ENCODE measurements at places on chromosomes 3 and 15. TPM values are rescaled to one million over a fixed set of nuclear protein-coding genes. Genes with fewer than 3 reads are reported as not detected.

- no peak overlapping the region for H3K4me3 ChIP-seq
- no peaks in the 10 kb centered on the region for H3K27me3 ChIP-seq
- no peaks in the 10 kb centered on the region for H3K36me3 ChIP-seq
- no peaks in the 10 kb centered on the region for H3K4me1 ChIP-seq
These were observed 346.2 kb upstream of the ZNF717 start for GRCh38 chr3:76131396-76132153.

DNA sequence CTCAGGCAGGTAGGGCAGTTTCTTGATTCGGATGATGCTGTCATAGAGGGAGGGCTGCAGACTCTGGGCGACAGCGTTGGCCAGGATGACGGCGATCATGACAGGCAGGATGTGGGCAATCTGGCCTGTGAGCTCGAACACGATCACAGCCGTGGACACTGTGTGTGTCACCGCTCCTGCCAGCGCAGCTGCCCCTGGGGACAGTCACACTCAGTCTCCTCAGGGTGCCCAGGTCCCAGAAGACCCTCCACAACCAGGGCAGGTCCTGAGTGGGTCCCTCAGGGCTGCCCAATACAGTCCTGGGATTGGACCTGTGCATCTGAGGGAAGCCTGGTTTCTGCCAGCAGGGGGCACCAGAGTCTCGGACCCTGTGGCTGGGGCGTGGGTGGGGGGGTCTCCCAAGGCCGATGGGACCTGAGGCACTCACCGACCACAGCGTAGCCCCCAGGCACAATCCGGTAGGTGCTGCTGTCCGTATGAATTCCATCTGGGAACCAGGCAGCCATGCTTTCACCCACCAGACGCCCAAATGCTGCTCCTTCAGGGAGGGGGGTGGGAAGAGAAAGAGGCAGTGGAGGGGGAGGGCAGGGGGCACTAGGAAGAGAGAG is 7.2 kb downstream of the CLCN2 start:
- no peak overlapping the region for H3K4me3 ChIP-seq
- no peaks in the 10 kb centered on the region for H3K4me1 ChIP-seq
- no peak overlapping the region for H3K27ac ChIP-seq
- no peaks in the 10 kb centered on the region for H3K27me3 ChIP-seq
- no peaks in the 10 kb centered on the region for H3K36me3 ChIP-seq
- no peak for DNase-seq

KNG1 gene
- not detected for total RNA-seq

GRCh38 chr3:180401226-180401625 is 200.7 kb upstream of the TTC14 start:
- no peaks in the 10 kb centered on the region for H3K4me1 ChIP-seq
- no peaks in the 10 kb centered on the region for H3K36me3 ChIP-seq
- H3K4me3 ChIP-seq, result no peak overlapping the region
- no peak for DNase-seq
- H3K27me3 ChIP-seq, result no peaks in the 10 kb centered on the region
- no peak overlapping the region for H3K27ac ChIP-seq

SLC26A6 gene
- total RNA-seq, result 11.7 TPM

NPAP1 gene
- total RNA-seq, result not detected

- peak overlapping the region; percentile 20 for H3K27ac ChIP-seq
- no peaks in the 10 kb centered on the region for H3K36me3 ChIP-seq
These were observed 258.2 kb upstream of the STT3B start for GRCh38 chr3:31274326-31275024.

PRR20G gene
- not detected for total RNA-seq

KIF9 gene
- 6.8 TPM for total RNA-seq

GCNT3 gene
- not detected for total RNA-seq

APBA2 gene
- 5.4 TPM for total RNA-seq

DNA sequence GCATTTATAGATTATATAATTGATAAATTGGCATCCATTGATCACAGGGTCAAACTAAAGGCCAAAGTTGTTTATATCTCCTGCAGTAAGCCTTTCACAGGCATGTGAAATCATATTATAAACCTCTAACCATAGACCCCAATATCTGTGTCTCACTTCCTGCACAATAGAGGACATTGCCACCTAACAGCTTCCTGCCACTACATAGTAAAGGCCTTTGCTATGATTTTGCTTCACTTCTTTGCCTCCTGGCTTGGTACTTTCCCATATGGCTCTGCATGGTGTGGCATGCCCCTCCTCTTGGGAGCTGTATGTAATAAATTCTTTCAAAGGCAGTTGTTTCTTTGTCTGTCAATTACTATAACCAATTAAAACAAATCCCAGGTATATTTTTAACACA is 20.4 kb downstream of the ZNF662 start:
- H3K27ac ChIP-seq, result no peak overlapping the region
- no peak overlapping the region for H3K4me3 ChIP-seq
- no peak for DNase-seq
- H3K36me3 ChIP-seq, result no peaks in the 10 kb centered on the region

GRCh38 chr3:33437556-33438283 is 2.5 kb downstream of the UBP1 start:
- H3K4me3 ChIP-seq, result peak overlapping the region; percentile 84
- H3K36me3 ChIP-seq, result no peaks in the 10 kb centered on the region
- peak overlapping the region; percentile 98 for H3K27ac ChIP-seq
- DNase-seq, result no peak

ZNF502 gene
- 5.6 TPM for total RNA-seq

ALS2CL gene
- total RNA-seq, result 10.0 TPM

DNA sequence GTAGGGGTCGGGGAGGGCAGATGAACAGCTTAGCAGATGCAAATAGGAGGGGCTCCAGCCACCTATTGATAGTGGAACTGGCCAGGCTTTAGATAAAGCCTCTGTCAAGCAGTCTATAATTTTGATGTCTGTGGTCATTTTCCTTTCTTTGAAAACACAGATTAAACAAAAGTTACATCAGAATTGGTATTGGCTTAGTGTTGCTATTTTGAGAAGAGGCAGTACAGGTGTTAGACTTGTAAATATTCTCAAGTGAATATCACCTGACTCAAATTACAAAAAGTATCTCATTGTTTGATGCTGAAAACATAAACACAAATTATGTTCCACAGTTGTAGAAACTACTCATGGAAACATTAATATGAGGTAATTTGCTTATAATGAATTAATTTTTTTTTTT is 18.1 kb downstream of the GHRL start:
- DNase-seq, result no peak
- H3K4me3 ChIP-seq, result no peak overlapping the region
- no peaks in the 10 kb centered on the region for H3K27me3 ChIP-seq
- H3K27ac ChIP-seq, result no peak overlapping the region
- peaks cover 34% of the 10 kb centered on the region for H3K4me1 ChIP-seq

GRCh38 chr15:35519541-35520149 is 26.3 kb downstream of the DPH6 start:
- H3K27ac ChIP-seq, result no peak overlapping the region
- no peaks in the 10 kb centered on the region for H3K27me3 ChIP-seq
- H3K36me3 ChIP-seq, result no peaks in the 10 kb centered on the region

DNA sequence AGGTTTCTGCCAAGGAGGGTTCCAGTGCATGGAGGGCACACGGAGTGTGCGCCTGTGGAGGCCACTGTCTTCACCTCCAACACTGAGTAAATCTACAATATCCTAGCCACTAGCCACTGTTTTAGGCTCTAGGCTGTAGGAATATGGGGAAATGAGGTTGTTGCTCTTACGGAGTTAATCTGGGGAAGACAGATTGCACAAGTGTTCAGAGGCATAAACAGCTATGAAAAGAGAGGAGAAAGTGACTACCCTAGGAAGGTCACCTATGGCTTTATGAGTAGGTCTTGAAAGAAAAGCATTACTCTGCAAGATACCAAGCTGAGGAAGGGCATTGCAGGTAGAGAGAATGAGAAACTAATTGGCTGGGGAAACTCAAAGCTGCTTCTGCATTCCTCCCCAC is 85.7 kb downstream of the CYP19A1 start:
- no peak overlapping the region for H3K4me3 ChIP-seq
- DNase-seq, result no peak
- H3K27me3 ChIP-seq, result no peaks in the 10 kb centered on the region
- H3K36me3 ChIP-seq, result no peaks in the 10 kb centered on the region
- H3K4me1 ChIP-seq, result no peaks in the 10 kb centered on the region

- H3K36me3 ChIP-seq, result no peaks in the 10 kb centered on the region
- H3K4me3 ChIP-seq, result peak overlapping the region; percentile 71
- DNase-seq, result no peak
- H3K27me3 ChIP-seq, result no peaks in the 10 kb centered on the region
These were observed 655 bp upstream of the TSPAN3 start for GRCh38 chr15:77071305-77072223.

SPTSSB gene
- total RNA-seq, result not detected

GRCh38 chr3:189630767-189631372 is 319 bp upstream of the TP63 start:
- DNase-seq, result no peak
- no peaks in the 10 kb centered on the region for H3K36me3 ChIP-seq
- no peaks in the 10 kb centered on the region for H3K27me3 ChIP-seq
- peak overlapping the region; percentile 17 for H3K4me3 ChIP-seq

DNA sequence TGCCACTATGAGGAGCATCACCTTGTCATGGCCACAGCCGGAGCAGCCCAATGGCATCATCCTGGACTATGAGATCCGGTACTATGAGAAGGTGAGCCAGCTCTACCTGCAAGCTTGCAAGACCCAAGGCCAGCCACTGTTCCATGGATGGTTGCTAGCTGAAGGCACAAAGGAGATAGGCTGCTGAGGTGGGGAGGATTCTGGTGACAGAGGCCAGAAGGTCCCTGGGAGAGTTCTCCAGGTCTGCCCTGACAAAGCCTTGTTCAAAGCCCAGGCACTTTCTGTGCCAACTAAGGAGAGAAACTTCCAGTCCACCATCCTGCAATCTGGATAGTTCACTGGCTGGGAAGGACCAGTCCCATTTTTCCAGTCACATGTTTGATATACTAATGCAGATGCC is 359.1 kb downstream of the EPHB1 start:
- H3K36me3 ChIP-seq, result no peaks in the 10 kb centered on the region
- no peak overlapping the region for H3K27ac ChIP-seq
- no peak for DNase-seq
- no peaks in the 10 kb centered on the region for H3K27me3 ChIP-seq
- H3K4me3 ChIP-seq, result no peak overlapping the region
- no peaks in the 10 kb centered on the region for H3K4me1 ChIP-seq

DNA sequence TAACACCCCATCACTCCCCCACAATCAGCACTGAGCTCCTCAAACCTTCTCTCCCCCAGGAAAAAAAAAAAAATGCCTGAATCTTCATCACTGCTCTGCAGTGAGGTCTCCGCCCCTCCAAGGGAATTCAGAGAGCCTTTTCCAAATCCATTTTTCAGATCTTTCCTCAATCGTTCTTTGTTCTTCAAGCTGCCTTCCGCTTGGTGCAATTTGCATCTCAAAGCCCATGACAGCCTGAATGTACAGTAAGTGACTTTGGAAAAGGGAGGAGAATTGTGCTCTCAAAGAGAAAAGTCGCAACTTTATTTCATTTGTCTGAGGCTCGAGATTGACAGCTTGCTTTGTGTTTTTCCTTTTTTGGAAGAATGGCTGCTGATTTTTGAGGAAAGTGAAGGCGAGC is 75.0 kb downstream of the CORO2B start:
- DNase-seq, result no peak
- H3K27ac ChIP-seq, result no peak overlapping the region
- no peak overlapping the region for H3K4me3 ChIP-seq

DNA sequence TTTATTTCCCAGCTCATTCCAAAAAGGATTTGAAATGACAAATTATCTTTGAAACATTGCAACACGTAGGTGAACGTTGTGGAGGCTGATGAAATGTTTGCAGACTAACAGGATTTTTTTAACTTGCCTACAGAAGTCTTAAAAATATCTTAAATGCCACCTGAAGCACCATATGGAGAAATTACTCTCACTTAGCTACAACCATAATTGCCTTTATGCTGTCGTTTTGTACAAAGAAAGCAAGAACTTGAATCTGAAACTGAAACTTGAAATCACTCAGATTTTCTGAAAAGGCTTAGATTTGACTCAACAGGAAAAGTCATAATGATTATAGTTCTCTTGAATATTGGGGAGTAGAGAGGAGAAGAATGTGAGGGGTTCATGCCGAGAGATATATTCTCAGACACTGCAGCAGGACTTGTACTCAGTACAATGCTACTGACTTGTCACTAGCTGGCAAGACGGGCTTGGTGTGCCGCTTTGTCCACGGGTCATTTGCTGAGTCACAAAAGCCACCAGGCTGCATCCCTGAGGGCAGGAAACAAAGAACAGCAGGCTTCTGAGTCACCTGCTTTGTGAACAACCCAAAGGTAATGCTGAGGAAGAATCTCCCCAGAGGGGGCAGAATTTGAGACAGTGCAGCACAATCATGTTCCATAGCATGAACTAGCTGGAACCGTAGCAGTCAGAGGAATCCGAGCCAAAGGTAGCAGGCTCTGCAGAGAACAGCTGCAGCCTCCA is 7.1 kb upstream of the FMN1 start:
- DNase-seq, result peak; percentile 89
- no peaks in the 10 kb centered on the region for H3K27me3 ChIP-seq
- peak overlapping the region; percentile 15 for H3K4me3 ChIP-seq
- H3K27ac ChIP-seq, result no peak overlapping the region
- H3K4me1 ChIP-seq, result no peaks in the 10 kb centered on the region

DNA sequence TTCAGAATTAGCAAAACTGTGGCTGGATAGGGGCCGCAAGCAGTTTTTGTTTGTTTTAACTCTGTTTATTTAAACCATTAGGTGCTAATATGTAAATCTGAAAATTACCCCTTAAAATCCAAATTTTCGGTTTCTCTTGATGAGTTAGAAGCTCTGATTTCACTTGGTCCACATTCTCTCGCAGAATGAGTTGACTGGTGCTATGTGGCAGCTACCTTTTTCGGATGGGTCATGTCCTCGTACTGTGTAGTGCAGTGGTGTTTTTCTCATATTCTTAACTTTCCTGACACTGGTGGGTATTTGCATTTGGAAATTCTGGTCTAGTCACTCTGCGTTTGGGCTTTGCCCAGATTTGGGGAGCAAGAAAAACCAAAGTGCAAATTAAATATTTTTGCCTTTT is 87.1 kb downstream of the DIPK2A start:
- no peaks in the 10 kb centered on the region for H3K27me3 ChIP-seq
- no peak overlapping the region for H3K27ac ChIP-seq
- H3K4me3 ChIP-seq, result no peak overlapping the region
- H3K36me3 ChIP-seq, result no peaks in the 10 kb centered on the region
- no peak for DNase-seq
- H3K4me1 ChIP-seq, result no peaks in the 10 kb centered on the region

DNA sequence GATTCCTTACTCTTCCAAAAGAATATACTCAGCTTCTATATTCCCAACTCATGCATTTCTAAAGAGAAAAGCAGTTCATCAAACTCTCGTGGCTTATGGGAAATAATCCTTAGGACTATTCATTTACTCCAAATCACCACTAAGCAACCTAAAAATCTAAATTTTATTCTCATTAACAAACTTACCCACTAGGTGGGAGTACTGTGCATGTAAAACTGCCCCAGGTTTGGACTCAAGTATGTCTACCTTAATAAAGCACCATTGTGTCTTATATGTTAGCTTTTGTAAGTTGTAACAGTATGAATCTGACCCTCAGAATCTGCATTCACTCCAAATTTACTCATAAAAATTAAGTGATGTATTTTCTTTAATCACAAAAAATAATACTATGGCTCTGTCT is 25.3 kb downstream of the RAD18 start:
- H3K27ac ChIP-seq, result no peak overlapping the region
- peaks cover 9% of the 10 kb centered on the region for H3K4me1 ChIP-seq
- H3K36me3 ChIP-seq, result no peaks in the 10 kb centered on the region
- H3K27me3 ChIP-seq, result no peaks in the 10 kb centered on the region
- DNase-seq, result no peak

All from esophagus muscularis mucosa (tissue), 4 donors.